ENCODE measurements at places on chromosomes 6 and 20. TPM values are rescaled to one million over a fixed set of nuclear protein-coding genes. Genes with fewer than 3 reads are reported as not detected.
A peak's percentile ranks its signal among the peaks of the same experiment; 100 is the strongest.

- no peaks in the 10 kb centered on the region for H3K36me3 ChIP-seq
- no peak overlapping the region for H3K4me3 ChIP-seq
- no peak overlapping the region for H3K27ac ChIP-seq
- peaks cover 11% of the 10 kb centered on the region for H3K4me1 ChIP-seq
- H3K27me3 ChIP-seq = no peaks in the 10 kb centered on the region
Observed at GRCh38 chr20:23060629-23061028, 11.2 kb upstream of the THBD start.

DNA sequence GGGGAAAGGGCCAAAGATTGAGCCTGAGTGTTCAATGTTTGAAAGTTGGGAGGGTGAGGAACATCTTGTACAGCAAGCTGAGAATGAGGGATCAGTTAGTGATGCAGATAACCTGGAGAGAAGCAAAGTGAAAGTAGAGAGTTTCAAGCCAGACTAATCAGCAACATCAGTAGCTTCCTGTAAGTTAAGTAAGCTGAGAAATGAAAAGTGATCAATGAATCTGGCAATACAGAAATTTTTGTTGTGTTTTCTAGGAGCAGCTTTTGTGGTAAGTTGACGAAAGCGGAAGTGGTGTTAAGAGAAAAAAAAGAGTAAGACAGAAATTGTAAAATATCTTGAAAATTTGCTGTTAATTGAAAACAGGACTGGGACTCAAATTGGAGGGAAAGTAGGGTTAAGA, 855.5 kb upstream of the MAP3K7 start:
- H3K4me1 ChIP-seq = peaks cover 21% of the 10 kb centered on the region
- no peak overlapping the region for H3K27ac ChIP-seq
- H3K36me3 ChIP-seq = no peaks in the 10 kb centered on the region
- no peak overlapping the region for H3K4me3 ChIP-seq

DNA sequence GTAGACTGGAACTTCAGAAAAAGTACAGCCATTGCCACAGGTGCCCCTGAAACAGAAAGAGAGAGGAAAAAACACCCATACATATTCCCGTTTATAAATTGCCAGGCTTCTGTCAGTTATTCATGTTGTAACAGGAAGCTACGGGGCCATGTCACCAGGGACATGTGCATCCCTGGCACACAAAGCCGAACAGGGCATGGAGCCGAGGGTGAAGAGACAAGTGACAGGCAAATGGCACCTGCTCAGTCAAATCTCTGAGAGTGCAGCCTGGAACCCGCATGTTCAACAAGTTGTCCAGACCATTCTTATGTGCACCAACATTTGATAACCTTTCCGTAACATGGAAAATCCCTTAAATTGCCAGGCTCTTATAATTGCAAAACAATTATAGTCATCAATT, 740.7 kb downstream of the KIF16B start:
- H3K27ac ChIP-seq = no peak overlapping the region
- no peaks in the 10 kb centered on the region for H3K27me3 ChIP-seq
- DNase-seq = no peak
- no peak overlapping the region for H3K4me3 ChIP-seq
- no peaks in the 10 kb centered on the region for H3K36me3 ChIP-seq
- peaks cover 3% of the 10 kb centered on the region for H3K4me1 ChIP-seq

The SLC22A2 gene
- total RNA-seq = not detected

The CCN6 gene
- not detected for total RNA-seq

- H3K27ac ChIP-seq = no peak overlapping the region
- DNase-seq = no peak
- H3K4me3 ChIP-seq = no peak overlapping the region
- H3K27me3 ChIP-seq = no peaks in the 10 kb centered on the region
Observed at GRCh38 chr6:160435935-160436334, 87.8 kb downstream of the SLC22A3 start.

- no peak for DNase-seq
- peaks cover 61% of the 10 kb centered on the region for H3K4me1 ChIP-seq
- peak overlapping the region; percentile 96 for H3K27ac ChIP-seq
- H3K36me3 ChIP-seq = peaks cover 22% of the 10 kb centered on the region
- no peaks in the 10 kb centered on the region for H3K27me3 ChIP-seq
Observed at GRCh38 chr20:37226889-37227288, 34.7 kb downstream of the GHRH start.

DNA sequence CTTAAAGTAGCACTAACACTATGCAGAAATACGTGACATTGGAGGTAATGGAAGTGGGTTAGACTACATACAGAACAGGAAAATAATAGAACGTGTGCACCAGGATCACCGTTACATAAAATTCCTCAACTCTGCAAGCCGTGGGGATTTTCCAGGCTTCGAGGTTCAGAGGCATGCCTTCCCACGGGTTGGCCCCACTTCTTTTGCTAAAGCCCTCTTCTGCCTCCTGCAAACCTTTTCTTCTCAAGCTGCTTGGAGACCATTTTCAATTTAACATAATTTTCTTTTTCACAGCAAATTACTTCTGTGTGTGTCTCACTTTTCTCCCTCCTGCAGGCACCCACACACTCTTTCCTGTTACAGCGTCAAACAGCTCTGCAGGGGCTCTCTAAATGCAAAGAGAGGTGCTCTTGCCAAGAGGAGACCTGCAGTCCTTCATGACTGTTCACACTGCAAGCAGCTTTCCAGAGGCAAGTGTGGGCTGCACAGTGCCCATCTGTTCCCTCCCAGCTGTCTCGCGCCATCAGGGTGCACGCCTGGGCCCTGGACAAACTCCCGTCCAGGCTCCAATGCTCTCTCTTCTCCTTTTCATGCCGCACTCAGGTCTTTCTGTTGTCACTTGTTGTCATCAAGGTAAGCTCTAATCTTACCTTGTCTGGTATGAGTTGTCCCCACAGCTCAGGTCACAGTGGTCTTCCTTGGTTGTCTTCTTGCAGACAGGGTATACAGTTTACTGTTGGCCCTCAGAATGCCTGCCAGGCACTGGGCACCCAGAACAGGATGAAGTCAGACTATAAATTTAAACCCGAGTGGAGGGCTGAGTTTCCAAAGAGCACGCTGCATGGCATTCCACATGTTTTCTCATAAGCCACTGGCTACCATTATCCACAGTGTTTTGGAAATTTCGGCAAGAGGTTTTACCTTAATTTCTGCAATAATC, 164.8 kb upstream of the GGTLC1 start:
- H3K27ac ChIP-seq = no peak overlapping the region
- H3K36me3 ChIP-seq = no peaks in the 10 kb centered on the region
